ENCODE measurements at places on chromosomes 3 and 15.
A peak's percentile ranks its signal among the peaks of the same experiment; 100 is the strongest.

DNA sequence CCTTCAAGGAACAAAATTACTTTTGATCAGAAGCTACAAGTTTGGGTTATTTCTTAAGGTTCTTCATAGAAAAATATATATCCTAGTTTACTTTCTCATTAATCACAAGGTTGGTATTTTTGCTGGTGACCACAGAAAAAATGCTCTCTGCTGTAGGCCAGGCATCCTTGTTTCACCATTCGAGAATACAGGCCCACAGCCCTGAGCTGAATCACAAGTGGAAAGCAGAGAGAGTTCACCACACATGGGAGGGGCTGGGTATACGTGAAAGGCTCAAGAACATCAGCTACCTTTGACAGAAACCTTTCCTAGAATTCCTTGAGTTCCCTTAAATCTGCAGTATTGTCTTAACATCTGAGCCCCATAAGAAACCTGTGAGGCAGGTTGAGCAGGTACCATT lies 23.2 kb downstream of the CPEB1 start:
- no peak for DNase-seq

GRCh38 chr3:157091083-157091833 lies 68.7 kb downstream of the CCNL1 start:
- no peak for DNase-seq

GRCh38 chr3:42652611-42653302 lies 740 bp upstream of the ZBTB47 start:
- no peak for DNase-seq

GRCh38 chr3:14150078-14150477 lies 25.2 kb downstream of the TMEM43 start:
- no peak for DNase-seq

DNA sequence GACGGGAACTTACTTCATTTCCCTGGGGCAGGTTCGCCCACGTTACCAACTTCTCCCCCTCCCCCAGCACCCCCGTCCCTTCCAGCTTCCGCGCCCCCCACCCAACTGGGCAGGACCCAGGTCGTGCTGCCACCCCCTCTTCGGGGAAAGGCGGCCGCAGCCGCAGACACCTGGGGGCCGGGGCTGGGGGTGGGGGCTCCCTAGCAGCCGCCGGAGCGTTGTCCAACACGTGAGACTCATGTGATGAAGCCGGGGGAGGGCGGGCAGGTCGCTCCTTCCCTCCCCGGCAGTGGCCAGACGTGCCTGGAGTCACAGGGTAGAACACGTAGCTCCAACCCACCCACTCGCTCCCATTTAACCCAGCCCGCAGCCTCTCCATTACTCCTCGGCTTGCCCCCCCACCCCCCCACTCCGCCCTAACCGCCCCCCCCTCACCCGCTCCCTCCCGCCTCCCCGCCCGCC lies 240 bp upstream of the BHLHE40 start:
- DNase-seq, result peak; percentile 95

Measured in GOT3 (cell line).